Osteoblast (primary cell): ENCODE measurements at places on chromosomes 13 and 19. TPM values are rescaled to one million over a fixed set of nuclear protein-coding genes. Genes with fewer than 3 reads are reported as not detected.

The KLK3 gene
- not detected in 2 replicates for total RNA-seq

The PINLYP gene
- 0.72 and 2.9 TPM in 2 replicates for total RNA-seq

The ZNF554 gene
- 5.6 and 5.8 TPM in 2 replicates for total RNA-seq

The SYNE4 gene
- under 0.01 TPM in 1 of 2 replicates, not detected in the other for total RNA-seq

The PTPRH gene
- total RNA-seq = 0.88 and 1.1 TPM in 2 replicates

The ZNF320 gene
- total RNA-seq = 10.0 and 11.2 TPM in 2 replicates

The HRC gene
- total RNA-seq = not detected in 2 replicates

The VSTM1 gene
- total RNA-seq = not detected in 2 replicates

The PGLYRP2 gene
- not detected in 2 replicates for total RNA-seq

The ZNF586 gene
- total RNA-seq = 19.5 and 21.5 TPM in 2 replicates

The EDNRB gene
- under 0.01 and 0.29 TPM in 2 replicates for total RNA-seq

The NKPD1 gene
- 0.29 TPM in 1 of 2 replicates, not detected in the other for total RNA-seq
